Activated T-cell treated with anti-CD3 and anti-CD28 coated beads, Interleukin-2, amount 50 U/mL, for 72 hours (primary cell): ENCODE measurements at places on chromosomes 3 and 15. TPM values are rescaled to one million over a fixed set of nuclear protein-coding genes. Genes with fewer than 3 reads are reported as not detected.

- H3K36me3 ChIP-seq = no peaks in the 10 kb centered on the region
- no peaks in the 10 kb centered on the region for H3K27me3 ChIP-seq
- no peak overlapping the region for H3K4me3 ChIP-seq
- peaks cover 26% of the 10 kb centered on the region for H3K4me1 ChIP-seq
These were observed 200.8 kb upstream of the STRIT1 start for GRCh38 chr3:155494332-155494731.

The TRH gene
- total RNA-seq = not detected

The CHRM5 gene
- not detected for total RNA-seq

- H3K27me3 ChIP-seq = no peaks in the 10 kb centered on the region
- H3K27ac ChIP-seq = no peak overlapping the region
- no peak for DNase-seq
- no peak overlapping the region for H3K4me3 ChIP-seq
- H3K36me3 ChIP-seq = no peaks in the 10 kb centered on the region
- no peaks in the 10 kb centered on the region for H3K4me1 ChIP-seq
These were observed 13.5 kb upstream of the AADAC start for GRCh38 chr3:151800431-151800830.

DNA sequence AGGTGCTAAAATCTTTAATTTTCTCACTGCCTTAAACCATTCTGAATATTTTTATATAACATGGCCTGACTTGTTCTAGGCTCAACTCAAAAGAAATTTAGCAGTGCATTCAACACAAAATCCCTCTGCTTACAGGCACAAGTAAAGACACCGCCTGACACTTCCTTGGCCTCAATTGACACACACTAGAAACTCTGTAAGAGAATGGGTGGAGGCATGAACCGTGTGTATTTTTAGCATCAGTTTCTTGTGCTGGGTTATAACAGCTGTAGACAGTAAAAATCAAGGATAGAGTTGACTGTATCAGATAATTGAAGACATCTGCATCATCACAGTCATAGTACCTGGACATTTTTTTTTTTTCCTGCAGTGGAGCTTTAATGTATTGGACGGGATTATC, 54.3 kb downstream of the SLC9A9 start:
- H3K36me3 ChIP-seq = peaks cover 5% of the 10 kb centered on the region
- H3K4me1 ChIP-seq = peaks cover 4% of the 10 kb centered on the region
- H3K27ac ChIP-seq = no peak overlapping the region
- H3K27me3 ChIP-seq = no peaks in the 10 kb centered on the region
- no peak for DNase-seq
- H3K4me3 ChIP-seq = no peak overlapping the region

The ISG20 gene
- 215 TPM for total RNA-seq

GRCh38 chr3:175046601-175047000, 187.5 kb downstream of the NAALADL2 start:
- DNase-seq = no peak
- no peak overlapping the region for H3K27ac ChIP-seq
- no peaks in the 10 kb centered on the region for H3K27me3 ChIP-seq
- H3K4me3 ChIP-seq = no peak overlapping the region

DNA sequence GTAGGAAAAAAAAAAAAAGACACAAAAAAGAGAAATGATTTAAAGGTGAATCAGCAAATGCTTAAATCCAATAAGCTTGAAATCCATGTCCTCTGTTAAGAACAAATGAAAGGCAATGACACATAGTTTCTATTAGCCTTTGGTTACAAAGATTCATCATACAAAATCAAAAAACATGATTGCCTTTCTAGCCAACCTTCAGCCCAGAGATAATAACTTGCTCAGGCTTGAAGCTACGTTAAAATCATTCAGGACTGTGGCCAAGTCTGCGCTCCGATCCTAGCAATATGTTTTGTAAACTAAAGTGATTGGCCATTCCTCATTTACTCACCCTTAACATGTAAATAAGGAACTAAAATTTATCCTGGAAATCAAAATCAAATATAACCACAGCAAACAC, 556.7 kb downstream of the FGF12 start:
- DNase-seq = no peak
- H3K4me3 ChIP-seq = no peak overlapping the region
- no peaks in the 10 kb centered on the region for H3K27me3 ChIP-seq
- H3K27ac ChIP-seq = no peak overlapping the region
- no peaks in the 10 kb centered on the region for H3K4me1 ChIP-seq
- no peaks in the 10 kb centered on the region for H3K36me3 ChIP-seq

The DISP2 gene
- 0.19 TPM for total RNA-seq

DNA sequence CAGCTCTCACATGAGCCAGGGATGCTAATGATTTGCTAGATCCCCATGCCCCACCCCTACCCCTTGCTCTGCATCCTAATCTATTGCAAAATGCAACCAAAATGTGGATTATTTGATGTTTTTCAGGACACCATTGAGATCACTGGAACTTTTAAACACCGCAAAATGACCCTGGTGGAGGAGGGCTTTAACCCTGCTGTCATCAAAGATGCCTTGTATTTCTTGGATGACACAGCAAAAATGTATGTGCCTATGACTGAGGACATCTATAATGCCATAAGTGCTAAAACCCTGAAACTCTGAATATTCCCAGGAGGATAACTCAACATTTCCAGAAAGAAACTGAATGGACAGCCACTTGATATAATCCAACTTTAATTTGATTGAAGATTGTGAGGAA, 29.7 kb downstream of the HDC start:
- H3K27me3 ChIP-seq = no peaks in the 10 kb centered on the region
- no peak for DNase-seq
- H3K4me3 ChIP-seq = no peak overlapping the region
- H3K4me1 ChIP-seq = peaks cover 1% of the 10 kb centered on the region
- H3K36me3 ChIP-seq = no peaks in the 10 kb centered on the region

DNA sequence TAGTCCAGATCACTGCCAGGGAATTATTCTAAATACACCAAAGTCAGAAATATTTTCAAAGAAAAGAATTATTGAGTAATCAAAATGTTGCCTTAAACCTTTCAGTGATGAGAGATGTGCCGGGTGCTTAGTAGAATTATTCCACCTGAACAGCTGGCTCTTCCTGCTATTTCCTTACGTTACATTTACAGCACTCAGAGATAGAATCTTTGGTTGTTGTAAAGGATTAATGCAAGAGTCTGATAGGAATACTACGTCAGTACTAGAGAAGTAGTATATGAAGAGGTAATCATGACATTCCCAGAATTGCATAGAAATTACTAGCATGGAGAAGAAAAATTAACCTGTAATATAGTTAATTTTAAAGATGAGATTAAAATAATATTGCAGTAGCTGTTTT, 50.9 kb upstream of the ZDHHC23 start:
- H3K36me3 ChIP-seq = no peaks in the 10 kb centered on the region
- H3K4me1 ChIP-seq = peaks cover 5% of the 10 kb centered on the region
- peak overlapping the region; percentile 8 for H3K4me3 ChIP-seq
- no peak for DNase-seq
- H3K27ac ChIP-seq = no peak overlapping the region

The SRPRB gene
- 83.2 TPM for total RNA-seq

The PDE12 gene
- 19.6 TPM for total RNA-seq

- peaks cover 65% of the 10 kb centered on the region for H3K4me1 ChIP-seq
- no peak overlapping the region for H3K4me3 ChIP-seq
- no peak overlapping the region for H3K27ac ChIP-seq
- no peak for DNase-seq
These were observed 21.6 kb downstream of the RLBP1 start for GRCh38 chr15:89199746-89200145.

DNA sequence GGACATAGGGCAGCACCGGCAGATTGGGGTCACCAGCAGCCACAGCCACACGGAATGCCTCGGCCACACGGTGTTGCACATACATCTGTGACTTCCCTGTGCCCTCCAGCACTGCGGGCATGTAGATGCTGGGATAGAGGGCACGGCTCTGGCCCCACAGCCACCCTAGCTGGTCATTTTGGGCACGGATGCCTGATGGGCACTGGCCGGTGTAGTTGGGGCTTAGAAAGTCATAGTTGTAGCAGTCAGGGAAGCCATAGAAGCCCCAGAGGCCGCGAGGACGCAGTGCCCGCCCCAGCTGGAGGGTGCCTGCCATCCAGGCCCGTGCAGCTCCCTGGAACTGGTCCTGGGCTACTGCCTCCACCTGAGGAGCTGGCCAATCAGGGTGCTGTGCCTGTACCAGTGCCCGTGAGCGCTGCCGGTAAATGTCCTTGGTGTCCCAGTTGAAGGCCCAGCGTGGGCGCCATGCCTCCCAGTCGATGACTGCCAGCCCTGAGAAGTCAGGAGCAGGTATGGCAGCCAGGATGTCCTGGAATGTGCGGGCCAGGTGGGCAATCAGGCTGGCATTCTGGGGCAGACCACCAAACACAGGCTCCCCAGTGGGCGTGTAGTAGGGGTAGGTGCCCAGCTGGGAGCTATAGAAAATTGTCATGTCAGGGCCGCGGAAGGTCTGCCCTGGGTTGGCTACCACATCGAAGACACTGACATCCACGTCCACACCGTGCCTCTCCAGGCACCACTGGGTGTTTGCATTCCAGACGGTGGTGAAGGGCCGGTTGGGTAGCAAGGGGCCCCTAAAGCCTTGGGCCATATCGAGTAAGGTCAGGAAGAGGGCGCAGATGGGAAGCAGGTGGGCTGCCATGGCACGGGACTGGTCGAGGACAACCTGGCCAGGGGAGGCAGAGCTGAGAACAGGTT, 1.0 kb downstream of the HYAL1 start:
- no peak overlapping the region for H3K4me3 ChIP-seq
- H3K27me3 ChIP-seq = no peaks in the 10 kb centered on the region

The HMCES gene
- 84.3 TPM for total RNA-seq

The PLA2G4F gene
- 0.07 TPM for total RNA-seq

- no peak for DNase-seq
- no peaks in the 10 kb centered on the region for H3K27me3 ChIP-seq
- no peaks in the 10 kb centered on the region for H3K4me1 ChIP-seq
- no peak overlapping the region for H3K4me3 ChIP-seq
- no peak overlapping the region for H3K27ac ChIP-seq
- no peaks in the 10 kb centered on the region for H3K36me3 ChIP-seq
These were observed 55.2 kb upstream of the SMAD6 start for GRCh38 chr15:66646799-66647198.

- H3K4me1 ChIP-seq = peaks cover 33% of the 10 kb centered on the region
- H3K27ac ChIP-seq = no peak overlapping the region
- H3K36me3 ChIP-seq = peaks cover 9% of the 10 kb centered on the region
- H3K27me3 ChIP-seq = no peaks in the 10 kb centered on the region
These were observed 3.0 kb upstream of the CSRNP1 start for GRCh38 chr3:39156421-39156820.

DNA sequence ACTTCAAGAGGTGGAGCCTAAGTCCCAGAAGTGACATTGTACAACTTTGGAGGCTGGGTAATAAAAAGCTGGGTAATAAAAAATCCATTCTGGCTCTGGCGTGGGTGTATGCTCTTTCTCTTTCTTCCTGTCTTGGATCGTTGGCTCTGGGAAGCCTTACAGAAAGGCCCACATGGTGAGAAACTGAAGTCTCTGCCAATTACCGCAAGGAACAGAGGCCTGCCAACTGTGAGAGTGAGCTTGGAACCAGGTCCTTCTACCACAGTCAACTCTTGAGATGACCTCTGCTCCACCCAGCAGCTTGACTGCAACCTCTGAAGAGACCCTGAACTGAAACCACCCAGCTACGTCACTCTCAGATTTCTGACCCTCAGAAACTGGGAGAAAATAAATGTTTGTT, 51.0 kb downstream of the NR2F2 start:
- H3K27ac ChIP-seq = no peak overlapping the region
- H3K4me1 ChIP-seq = no peaks in the 10 kb centered on the region
- DNase-seq = no peak

- H3K4me1 ChIP-seq = no peaks in the 10 kb centered on the region
- H3K27ac ChIP-seq = no peak overlapping the region
- DNase-seq = no peak
- no peak overlapping the region for H3K4me3 ChIP-seq
- no peaks in the 10 kb centered on the region for H3K27me3 ChIP-seq
- peaks cover 42% of the 10 kb centered on the region for H3K36me3 ChIP-seq
These were observed 18.6 kb upstream of the C15orf40 start for GRCh38 chr15:83030021-83030420.

- no peak overlapping the region for H3K27ac ChIP-seq
- H3K27me3 ChIP-seq = no peaks in the 10 kb centered on the region
- H3K36me3 ChIP-seq = no peaks in the 10 kb centered on the region
- no peak for DNase-seq
These were observed 161.6 kb upstream of the ANKRD28 start for GRCh38 chr3:15959434-15959811.

The CLDN18 gene
- total RNA-seq = not detected

The IQSEC1 gene
- total RNA-seq = 53.5 TPM

DNA sequence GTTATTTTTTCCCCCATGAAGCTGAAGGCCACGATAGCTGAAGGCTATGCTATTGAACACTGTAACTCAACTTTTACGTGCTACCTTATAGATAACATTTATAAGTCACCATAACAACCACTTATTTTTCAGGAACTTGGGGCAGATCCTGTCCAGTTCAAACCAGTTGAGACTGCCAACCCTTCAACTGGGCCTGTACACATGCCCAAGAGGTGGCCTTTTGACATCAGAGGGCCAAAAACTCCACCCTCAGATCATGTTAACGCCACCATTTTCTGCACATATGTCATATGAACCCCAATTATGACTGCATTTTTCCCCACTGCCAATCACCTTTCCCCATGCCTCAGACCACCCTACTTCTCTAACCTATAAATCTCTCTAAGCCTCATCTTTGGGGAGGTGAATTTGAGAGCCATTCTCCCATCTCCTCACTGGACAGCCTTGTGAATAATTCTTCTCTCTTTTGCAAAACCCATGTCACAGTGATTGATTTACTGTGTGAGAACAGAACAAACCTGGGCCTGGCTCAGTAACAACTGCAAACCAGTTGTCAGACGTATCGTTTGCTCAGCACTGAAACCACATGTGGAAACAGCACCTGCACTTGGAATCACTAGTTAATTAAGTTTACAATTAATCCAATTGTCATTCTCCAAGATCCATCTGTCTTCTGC, 42.5 kb downstream of the ZNF445 start:
- H3K27me3 ChIP-seq = no peaks in the 10 kb centered on the region
- H3K36me3 ChIP-seq = peaks cover 3% of the 10 kb centered on the region
- DNase-seq = no peak
- no peak overlapping the region for H3K4me3 ChIP-seq
- no peak overlapping the region for H3K27ac ChIP-seq
- H3K4me1 ChIP-seq = peaks cover 9% of the 10 kb centered on the region

The GOLGA8T gene
- total RNA-seq = 0.19 TPM

DNA sequence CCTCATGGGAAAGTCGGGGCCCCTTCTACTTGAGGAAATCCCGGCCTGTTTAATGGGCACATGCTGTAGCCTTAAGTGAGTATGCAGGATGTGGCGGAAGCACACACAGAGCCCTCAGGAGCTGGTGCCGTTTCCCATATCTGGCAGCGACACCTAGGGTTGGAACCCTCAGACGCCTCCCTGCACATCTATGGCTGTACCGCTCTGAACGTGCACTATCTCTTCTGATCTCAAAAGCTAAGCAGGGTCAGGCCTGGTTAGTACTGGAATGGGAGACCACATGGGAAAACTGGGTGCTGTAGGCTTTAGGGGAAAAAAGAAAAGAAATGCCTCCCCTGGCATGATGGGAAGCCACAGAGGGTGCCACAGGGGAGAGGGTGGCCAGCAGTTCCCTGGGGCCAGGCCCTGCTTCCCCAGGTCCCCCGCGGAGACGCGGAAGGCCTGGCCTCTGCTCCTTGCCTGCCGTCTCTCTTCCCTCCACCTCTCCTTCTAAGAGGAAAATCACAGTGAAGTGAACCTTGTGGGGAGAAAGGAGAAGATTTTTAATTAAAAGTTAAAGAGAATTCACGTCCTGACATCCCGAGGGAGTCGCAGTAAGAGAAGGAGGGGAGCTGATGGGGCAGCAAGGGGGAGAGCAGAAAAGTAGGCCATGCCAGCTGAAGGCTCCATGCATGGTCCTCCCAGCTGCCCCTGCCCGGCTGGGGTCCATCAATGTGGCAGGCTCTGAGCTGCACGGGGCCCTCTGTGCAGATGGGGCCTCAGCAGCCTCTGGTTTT, 60.5 kb upstream of the TMEM115 start:
- no peak overlapping the region for H3K4me3 ChIP-seq
- H3K27ac ChIP-seq = no peak overlapping the region
- H3K36me3 ChIP-seq = no peaks in the 10 kb centered on the region
- DNase-seq = no peak
- H3K4me1 ChIP-seq = no peaks in the 10 kb centered on the region
